ENCODE measurements at places on chromosomes 16 and 17.
A peak's percentile ranks its signal among the peaks of the same experiment; 100 is the strongest.

- peak; percentile 22 for DNase-seq
Measured at GRCh38 chr16:14600164-14600563, 29.9 kb downstream of the PARN start.

GRCh38 chr16:7585705-7586104 is 253.1 kb downstream of the RBFOX1 start:
- no peak for DNase-seq

DNA sequence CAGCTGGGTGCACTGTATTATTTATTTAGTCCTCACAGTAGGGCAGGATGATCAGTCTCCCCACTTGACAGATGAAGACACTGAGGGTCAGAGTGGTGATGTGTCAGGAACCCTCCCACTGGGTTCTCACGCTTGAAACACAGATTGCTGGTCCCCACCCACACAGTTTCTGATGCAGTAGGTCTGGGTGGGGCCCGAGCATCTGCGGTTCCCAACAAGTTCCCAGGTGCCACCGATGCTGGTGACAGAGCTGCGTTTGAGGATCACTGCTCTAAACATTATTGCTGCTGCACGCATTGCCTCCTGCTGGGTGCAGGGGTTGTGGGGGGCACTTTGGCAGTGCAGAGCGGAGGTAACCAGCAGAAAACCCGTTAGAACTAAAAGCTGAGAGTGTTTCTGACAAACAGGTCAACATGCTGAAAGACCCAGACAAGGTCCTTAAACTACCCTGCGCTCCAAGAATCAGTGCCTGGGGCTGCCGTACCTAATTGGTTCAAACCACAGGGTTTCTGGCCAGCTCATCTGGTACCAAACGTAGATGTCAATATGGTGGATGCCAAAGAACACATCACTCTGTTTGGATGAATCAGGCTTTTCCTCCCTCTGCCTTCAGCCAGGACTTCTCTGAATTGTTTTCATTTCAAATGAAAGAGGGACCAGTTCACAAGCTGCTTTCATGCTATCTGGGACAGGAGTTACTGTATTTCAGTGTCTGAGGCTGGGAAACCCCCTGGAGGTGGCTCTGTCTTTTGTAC is 76.0 kb downstream of the ABCC1 start:
- peak; percentile 88 for DNase-seq

- no peak for DNase-seq
Measured at GRCh38 chr17:72065556-72065955, 55.3 kb upstream of the SOX9 start.

GRCh38 chr17:64497565-64498035 is 746 bp upstream of the POLG2 start:
- no peak for DNase-seq

DNA sequence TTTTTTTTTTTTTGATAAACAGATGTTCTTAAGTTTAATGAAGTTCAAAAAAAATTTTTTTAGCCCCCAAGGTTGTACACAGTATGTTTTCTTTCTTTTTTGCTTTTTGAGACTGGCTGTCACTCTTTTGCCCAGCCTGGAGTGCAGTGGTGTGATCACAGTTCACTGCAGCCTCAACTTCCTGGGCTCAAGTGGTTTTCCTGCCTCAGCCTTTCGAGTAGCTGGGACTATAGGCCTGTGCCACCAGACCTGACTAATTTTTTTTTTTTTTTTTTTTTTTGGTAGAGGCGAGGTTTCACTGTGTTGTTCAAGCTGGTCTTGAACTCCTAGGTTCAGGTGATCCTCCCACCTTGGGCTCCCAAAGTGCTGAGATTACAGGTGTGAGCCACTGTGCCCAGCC is 12.8 kb downstream of the ITGAE start:
- DNase-seq, result no peak

GRCh38 chr17:16381496-16381820 is 567 bp downstream of the UBB start:
- peak; percentile 8 for DNase-seq

DNA sequence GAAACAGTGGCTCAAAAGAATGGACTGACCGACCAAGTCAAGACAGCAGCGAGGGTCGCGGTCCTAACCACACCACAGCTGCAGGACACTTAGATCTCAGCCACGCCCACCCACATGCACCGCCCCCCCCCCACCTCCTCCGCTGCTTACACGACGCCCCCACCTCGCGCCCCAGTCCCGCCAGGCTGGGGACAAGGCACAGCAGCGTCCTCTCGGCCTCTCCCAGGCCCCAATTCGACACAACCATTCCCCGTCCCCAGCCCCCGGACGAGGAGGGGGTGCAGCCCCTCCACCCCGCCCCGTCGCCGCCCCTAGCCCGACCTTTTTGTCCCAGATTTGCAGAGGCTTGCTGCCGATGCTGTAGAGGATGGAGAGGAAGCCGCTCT is 477 bp downstream of the CFAP20 start:
- DNase-seq, result no peak
